ENCODE measurements at places on chromosomes 7 and 10.

DNA sequence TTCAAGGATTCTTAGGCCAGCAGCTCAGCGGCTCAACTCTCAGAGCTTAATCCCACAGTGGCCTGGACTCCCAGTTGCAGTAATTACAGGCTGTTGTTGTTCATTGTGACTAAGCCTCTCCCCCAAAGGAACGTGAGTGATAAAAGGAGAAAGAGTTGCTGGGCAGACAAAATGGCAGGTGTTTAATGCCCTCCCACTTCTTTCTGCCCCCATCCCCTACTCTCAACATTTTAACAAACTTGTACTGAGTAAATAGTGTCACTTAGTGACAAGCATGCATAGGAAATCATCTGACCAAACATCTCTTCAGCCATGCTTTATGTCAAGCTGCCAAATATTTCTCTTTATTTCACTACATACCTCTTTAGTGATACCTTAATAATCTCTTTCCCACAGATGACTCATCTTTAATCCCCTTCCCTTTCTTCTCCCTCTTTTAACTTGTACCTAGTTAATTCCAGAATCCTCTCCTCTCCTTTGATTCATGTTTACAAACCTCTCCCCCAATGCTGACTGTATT, 12.4 kb upstream of the MTERF1 start:
- no peak for DNase-seq

DNA sequence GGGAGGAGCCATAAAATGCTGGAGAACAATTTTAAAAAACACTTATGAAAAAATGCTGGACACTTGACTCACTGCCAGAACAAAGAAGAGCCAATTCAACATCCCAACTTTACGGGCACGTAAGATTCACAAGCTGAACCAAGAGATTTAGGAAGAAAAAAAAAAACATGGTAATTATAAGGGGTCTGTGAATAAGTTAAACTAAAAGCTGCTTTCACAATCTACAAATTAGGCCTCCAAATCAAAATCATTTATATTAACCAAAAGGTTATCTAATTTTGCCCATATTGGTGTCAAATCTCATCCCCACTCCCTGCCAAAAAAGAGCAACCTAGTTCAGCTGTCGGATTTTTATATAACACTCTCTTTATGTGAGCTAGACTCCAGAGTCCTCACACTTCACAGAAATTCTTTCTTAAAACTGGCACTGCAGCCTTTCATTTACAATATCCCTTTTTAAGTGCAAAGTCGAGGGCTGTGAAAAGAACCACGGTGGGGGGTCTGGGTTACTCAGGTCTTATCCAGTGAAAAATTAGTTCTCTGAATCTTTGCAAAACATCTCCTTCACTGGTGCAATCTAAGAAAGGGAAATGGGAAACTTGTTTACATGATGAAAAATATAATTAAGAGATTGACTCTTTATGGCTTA, 30.4 kb upstream of the DGKI start:
- DNase-seq, result no peak

- no peak for DNase-seq
These were observed 16.3 kb downstream of the ACSL5 start for GRCh38 chr10:112390125-112390703.

GRCh38 chr7:106284714-106285050, at the start of gene NAMPT:
NAMPT (minus strand) TSS chr7:106284983; CDS start chr7:106284884, 99 bp downstream.
- DNase-seq, result no peak

All from activated naive CD8-positive, alpha-beta T cell treated with anti-CD3 and anti-CD28 coated beads for 36 hours (primary cell).